ENCODE measurements at places on chromosomes 3 and 15. TPM values are rescaled to one million over a fixed set of nuclear protein-coding genes. Genes with fewer than 3 reads are reported as not detected.

GRCh38 chr3:197204736-197205135, 93.7 kb downstream of the DLG1 start:
- DNase-seq, result no peak

DNA sequence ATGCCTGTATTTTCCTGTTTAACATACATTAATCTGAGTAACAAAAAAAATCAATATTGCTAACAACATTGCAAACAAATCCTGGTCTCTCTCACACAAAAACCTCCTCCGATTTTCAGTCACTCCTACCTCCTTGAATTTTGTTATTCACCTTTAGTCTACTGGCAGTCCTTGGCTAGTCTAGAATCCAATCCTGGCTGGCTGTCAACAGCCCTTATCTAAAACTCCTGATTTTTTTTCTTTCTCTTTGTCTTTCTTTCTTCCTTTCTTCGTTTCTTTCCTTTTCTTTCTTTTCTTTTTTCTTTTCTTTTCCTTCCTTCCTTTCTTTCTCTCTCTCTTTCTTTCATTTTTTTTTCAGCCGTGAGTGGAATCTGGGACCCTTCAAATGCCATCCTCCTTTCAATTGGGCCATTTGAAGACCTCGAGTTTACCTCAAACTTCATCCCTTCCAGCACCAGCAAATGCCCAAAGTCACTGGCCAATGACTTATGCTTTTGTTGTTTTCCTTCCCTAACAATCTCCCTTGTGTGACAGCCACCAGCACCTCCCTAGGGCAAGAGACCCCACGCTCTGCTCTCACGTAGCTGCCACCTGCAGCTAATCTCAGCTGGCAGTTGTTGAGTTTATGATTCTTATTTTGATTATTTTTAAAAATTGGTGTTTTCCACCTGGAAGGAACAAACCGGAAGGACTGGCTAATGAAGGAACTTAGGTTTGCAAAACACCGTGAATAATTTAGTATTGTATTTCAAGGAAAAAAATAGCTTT, 6.8 kb upstream of the ONECUT1 start:
- no peak for DNase-seq

DNA sequence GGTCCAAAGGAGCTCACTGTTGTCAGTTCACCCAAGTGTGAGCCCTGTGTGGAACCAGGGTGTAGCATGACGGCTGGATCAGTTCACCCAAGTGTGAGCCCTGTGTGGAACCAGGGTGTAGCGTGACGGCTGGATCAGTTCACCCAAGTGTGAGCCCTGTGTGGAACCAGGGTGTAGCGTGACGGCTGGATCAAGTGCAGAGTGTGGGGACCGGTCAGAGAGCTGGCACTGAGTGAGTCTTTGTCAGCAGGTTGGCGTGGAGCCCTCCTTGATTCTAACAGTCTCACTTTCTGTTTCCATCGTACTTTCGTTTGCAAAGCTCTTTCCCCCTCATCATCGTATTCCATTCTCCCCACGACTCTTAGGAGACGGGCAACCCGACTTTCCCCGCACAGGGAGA, 57.9 kb upstream of the DLG1 start:
- no peak for DNase-seq

DNA sequence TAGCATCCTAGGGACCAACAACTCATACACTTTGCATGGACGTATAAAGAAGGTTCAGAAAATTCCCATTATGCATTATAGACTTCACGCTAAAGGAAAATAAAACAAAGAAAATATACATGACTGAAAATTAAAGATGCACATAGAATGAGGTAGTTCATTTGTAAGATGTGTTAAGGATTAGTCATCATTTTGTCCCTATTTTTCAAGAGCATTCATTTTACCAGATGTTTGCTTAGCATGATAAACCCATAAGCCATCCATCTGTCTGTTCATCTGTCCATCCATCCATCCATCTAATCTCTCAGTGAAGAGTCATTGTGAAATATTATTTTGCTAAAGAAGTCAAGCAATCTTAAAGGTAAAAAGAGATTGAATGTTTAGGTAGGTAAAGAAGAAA, 80.3 kb downstream of the TFG start:
- DNase-seq, result no peak

DNA sequence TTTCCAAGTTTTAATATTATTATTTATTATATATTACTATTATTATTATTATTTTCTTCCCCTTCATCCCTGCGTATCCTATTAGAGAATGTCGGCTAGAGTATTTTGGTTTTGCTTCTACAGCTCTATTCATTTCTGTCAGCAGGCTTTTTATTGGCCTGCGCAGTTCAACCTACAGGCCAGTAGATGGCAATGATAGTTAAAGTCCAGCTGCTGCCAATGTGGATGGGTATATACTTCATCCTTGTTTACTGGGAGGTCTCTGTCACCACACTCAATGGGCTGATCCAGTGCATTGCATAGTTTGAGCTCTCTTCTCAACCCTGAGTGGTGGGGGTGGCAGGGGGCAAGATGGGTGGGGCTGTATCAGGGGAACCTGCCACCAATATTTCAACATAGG, 799.8 kb downstream of the NSUN3 start:
- DNase-seq, result peak; percentile 23

GRCh38 chr3:131553495-131554247, 50.9 kb upstream of the MRPL3 start:
- DNase-seq, result no peak

DNA sequence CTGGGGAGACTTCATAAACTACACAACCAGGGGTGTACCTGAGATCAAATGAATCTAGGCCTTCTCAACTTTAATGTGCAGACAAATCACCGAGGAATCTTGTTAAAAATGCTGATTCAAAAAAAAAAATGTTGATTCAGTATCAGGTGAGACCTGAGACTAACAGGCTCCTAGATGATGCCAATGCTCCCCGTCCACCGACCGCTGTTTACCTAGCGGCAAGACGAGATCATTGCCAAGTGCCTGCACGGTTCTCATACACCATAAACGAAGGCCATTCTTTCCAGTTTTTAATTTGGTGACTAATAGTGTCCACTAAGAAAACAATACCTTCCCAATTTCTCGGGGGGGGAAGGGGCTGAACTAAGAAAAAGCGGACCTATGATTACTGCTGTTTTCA, 2.5 kb upstream of the FSIP1 start:
- peak; percentile 33 for DNase-seq

DNA sequence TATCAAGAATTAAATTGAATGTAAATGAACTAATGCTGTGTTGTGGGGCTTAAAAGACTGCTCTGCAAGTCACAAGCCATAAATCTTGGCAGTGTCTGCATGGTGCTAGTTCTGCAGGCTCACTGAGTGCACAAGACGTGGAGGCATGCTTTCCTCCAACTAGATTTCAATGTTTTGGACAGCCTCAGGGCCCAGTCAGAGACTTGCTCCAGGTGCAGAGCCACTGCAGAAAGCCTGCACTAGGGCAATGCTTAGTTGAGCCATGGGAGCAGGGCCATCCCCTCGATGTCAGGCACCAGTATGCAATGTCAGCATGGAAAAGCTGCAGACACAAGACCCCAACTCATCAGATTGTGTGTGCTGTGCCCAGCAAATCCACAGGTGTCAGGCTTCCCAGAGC, 234.5 kb upstream of the CDIN1 start:
- DNase-seq, result no peak

Gene ZNF502
- 7.2 TPM for total RNA-seq

DNA sequence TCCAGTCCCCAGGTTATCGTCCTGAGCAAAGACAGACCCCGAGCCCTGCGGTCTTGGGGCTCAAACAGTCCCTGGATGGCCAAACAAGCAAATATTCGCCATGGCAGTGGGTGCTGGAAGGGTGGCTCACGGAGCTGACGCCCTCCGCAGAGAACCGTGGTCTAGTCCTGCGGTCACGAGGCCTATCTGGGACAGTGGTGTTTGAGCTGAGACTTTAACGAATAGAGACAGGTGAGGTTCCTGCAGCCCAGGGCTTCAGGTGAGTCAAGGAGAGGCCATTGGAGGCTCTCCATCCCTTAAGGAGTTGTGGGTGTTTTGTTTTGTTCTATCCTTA, 399 bp upstream of the SUCLG2 start:
- DNase-seq, result no peak

Gene ST8SIA2
- 2.3 TPM for total RNA-seq

Gene ELL3
- total RNA-seq, result 11.6 TPM

DNA sequence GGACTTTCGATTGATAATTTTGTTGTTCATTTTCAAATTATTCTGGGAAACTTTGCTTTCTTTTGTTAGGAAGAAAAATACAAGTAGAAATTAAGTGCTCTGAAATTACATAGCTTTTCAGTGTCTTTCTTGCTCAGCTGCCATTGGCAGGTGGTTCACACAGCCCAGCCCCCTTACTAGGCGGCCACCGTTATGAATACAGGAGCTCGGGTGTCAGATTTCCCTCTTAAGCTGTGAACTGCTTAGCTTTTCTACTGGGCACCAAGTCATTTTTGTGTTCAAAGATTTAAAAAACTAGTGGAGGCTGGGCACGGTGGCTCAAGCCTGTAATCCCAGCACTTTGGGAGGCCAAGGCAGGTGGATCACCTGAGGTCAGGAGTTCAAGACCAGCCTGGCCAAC, 55.2 kb downstream of the HMG20A start:
- DNase-seq, result no peak

DNA sequence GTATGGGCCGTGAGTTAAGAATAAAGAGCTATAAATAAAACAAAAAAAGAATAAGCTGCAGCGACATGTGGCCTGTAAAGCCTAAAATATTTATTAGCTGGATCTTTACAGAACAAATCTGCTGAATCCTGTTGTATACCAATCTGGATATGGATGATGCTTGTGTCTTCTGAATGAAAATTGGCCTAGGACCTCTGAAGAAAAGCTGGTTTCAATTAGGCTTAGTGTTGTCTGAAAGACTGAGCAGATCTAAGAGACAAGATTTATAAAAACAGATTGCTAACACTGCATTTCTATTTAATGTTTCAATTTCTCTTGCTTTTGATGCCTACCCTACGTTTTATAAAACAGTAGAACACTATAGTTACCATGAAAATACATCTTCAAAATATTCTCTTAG, 57.9 kb downstream of the ST3GAL6 start:
- DNase-seq, result no peak

DNA sequence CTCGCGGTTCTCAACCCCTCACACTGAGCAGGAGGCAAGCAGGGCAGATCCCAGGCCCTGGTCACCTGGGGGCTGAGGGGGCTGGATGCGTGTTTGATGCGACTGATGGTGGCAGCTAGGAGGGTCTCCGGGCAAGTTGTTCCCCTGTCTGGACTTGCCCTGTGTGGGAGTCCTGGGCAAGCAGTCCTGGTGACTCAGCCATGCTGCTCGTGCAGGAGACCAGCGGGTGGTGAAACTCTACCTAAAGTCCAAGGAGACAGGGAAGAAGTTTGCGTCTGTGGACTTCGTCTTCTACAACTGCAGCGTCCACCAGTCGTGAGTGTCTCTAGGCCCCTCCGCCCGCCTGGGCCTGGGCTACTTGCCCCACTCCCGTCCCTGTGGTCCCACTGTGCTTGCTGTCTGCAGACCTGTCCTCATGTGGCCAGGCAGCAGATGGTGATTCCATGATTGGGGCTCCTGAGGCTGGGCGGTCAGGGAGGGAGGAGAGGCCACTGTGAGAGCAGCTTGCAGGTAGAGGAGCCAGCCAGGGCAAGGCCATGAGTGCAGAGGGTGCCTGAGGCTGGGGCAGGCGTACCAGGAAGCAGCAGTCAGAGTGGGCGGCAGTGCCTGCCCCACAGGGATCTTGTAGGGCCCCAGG, 23.1 kb downstream of the PLXNA1 start:
- DNase-seq, result no peak

DNA sequence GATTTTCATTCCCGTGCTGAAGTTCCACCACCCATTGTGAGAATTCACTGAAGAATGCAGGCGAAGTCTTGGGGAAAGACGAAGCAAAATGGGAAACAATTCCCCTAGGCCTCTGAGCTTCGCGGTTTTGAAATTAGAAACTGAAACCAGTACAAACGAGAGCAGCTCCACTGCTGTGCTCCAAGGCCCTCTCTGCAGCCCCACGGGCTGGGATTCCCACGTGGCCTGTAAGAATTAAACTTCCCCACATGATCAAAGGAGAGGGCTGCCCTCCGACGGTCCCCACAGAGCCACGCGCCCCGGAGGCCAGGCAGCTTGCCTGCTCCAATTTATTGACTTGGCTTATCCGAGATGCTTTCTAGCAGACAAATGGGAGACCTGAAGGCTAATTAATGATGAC, 144.0 kb downstream of the GREM1 start:
- peak; percentile 76 for DNase-seq

GRCh38 chr15:75174729-75175128, 27.0 kb upstream of the C15orf39 start:
- no peak for DNase-seq

Gene WDR49
- total RNA-seq, result 0.50 TPM

- DNase-seq, result no peak
Observed at GRCh38 chr3:157064402-157064801, 95.5 kb downstream of the CCNL1 start.

DNA sequence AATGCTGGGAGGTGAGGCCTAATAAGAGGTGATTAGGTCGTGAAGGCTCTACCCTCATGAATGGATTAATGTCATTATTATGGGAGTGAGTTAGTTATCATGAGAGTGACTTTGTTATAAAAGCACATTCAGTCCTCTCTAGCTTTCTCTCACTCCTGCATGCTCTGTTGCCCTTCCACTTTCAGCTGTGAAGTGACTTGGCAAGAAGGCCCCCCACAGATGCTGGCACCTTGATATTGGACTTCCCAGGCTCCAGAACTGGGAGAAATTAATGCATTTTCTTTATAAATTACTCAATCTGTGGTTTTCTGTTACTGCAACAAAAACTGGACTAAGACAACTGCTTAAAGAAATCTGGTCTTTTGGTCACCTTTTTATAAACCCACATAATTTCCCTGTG, 144.3 kb downstream of the FBN1 start:
- no peak for DNase-seq

Gene GRK7
- 0.05 TPM for total RNA-seq

GRCh38 chr15:45094358-45094730, 19.6 kb downstream of the DUOX2 start:
- DNase-seq, result no peak

Gene PRICKLE2
- total RNA-seq, result 56.1 TPM

Gene SLC28A2
- not detected for total RNA-seq

Gene STX19
- total RNA-seq, result not detected

- DNase-seq, result no peak
Observed at GRCh38 chr15:47689660-47690059, 27.6 kb upstream of the SEMA6D start.

DNA sequence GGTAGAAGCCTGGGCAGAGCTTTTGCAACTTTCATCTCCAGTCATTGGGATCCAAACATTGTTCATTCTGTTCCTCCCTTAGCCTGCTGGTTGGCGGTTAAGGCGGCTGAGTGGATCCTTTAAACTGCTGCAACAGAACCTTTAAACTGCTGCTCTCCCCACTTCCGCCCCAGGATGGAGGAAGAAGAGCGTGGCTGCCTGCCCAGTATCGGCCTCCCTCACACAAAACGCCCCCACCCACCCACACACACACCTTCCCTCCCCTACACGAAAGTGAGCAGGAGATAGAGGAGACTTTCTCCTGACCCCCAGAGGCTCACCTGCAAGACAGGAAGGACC, 460 bp upstream of the ZMAT3 start:
- no peak for DNase-seq

DNA sequence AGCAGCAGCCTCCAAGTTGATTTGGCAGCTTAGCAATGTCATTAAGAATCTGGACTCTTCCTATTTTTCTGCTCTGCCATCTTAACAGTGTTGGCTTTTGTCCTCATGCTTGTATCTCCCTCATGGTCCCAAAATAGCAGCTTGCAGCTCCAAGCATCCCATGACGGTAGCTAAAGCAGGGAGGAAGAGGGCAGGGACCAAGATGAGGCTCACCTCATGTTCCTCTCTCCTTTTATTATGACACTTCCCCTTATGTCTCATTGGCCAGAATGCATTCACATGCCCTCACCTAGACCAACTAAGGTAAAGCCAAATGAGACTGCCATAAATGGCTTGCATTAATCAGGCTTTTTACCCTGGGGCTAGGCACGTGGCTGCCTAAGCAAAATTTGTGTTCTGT, 382.4 kb downstream of the SHQ1 start:
- DNase-seq, result no peak

Data from renal cortical epithelial cell (primary cell).